ENCODE measurements at places on chromosomes 12 and 14. TPM values are rescaled to one million over a fixed set of nuclear protein-coding genes. Genes with fewer than 3 reads are reported as not detected.

DNA sequence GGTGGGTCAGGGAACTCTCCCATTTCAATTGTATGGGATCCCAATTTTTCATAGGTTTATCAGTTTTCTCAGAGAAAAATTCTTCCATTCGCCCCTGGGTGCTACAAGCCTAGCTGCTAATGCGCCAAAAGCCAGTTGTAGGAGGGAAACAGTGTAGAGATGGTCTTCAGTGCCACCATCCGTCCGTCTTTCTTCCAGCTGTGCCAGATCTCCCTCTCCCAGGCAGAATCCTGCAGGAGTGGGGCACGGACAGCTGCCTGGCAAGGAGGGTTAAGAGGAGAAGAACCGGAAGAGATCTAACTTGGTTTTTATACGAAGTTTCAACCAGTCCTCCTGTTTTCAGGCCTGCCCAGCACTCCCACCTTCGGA is 38.9 kb upstream of the FUT8 start:
- no peak for DNase-seq

GRCh38 chr14:100677554-100678468 is 48.9 kb upstream of the DLK1 start:
- DNase-seq = no peak

DNA sequence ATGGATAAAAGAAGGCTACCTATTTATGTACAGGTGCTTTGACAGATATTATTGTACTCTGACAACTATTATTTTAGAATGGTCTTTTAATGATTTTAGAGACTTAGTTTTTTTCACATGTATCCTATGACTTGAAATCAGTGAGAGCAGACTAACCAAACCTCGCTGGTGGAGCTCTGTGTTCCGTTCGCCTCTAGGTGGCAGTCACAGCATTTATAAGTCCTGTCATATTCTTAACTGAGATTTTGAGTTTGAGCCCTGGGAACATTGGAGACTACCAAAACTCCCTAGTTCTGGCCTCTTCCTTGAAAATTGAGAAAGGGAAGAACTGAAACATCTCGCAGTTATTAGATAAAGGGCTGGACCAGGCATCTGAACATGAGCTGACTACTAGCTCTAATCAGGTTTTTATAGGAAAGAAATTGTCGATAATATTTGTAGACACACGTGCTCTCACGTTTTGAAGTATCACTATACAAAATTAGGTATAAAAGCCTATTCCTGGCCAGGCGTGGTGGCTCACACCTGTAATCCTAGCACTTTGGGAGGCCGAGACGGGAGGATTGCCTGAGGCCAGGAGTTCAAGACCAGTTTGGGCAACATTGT is 48.3 kb downstream of the TTLL5 start:
- DNase-seq = peak; percentile 48

USP44 gene
- total RNA-seq = not detected

EXOC3L4 gene
- total RNA-seq = 0.98 TPM

DNA sequence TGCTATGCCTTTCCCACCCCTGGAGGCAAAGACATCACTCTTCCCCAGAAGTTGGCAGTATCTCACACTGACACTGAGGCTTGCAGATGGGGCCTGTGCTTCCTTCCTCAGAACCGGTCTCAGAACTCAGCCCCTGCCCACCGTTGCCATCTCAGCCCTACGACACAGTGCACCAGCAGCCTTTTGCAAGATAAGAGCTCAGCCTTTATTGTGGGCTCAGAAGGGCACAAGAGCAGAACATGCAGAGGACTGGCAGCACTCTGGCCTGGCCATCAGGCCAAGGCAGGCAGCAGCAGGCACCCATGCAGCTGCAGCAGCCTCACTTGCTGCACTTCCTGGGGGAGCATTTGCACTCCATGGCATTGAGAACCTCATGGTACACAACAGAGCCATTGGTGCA is 3.6 kb upstream of the ANO2 start:
- DNase-seq = no peak

SLC17A8 gene
- total RNA-seq = not detected

DNA sequence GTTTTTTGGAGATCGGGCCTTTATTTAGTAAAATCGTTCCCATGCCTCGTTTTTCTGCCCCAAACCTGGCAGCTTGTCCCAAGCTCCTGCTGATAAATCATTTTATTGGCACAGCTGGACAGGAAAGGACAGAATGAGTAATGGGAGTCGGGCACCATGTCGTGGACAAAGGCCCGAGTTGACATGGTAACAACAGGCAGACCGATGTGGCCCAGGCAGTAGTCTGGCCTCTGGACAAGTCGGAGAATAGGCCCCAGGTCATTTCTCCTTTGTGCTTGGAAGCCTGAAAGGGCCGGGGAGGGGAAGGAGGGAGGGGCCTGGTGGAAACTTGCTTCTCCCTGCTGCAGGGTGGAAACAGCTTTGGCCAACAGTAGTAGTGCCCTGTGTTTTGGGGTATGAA is 234.9 kb downstream of the SUDS3 start:
- DNase-seq = no peak

PLEKHG7 gene
- total RNA-seq = not detected

SLC39A9 gene
- total RNA-seq = 56.4 TPM

GRCh38 chr12:93183940-93184671 is 193.6 kb upstream of the NUDT4 start:
- DNase-seq = no peak

FOXN4 gene
- not detected for total RNA-seq

DNA sequence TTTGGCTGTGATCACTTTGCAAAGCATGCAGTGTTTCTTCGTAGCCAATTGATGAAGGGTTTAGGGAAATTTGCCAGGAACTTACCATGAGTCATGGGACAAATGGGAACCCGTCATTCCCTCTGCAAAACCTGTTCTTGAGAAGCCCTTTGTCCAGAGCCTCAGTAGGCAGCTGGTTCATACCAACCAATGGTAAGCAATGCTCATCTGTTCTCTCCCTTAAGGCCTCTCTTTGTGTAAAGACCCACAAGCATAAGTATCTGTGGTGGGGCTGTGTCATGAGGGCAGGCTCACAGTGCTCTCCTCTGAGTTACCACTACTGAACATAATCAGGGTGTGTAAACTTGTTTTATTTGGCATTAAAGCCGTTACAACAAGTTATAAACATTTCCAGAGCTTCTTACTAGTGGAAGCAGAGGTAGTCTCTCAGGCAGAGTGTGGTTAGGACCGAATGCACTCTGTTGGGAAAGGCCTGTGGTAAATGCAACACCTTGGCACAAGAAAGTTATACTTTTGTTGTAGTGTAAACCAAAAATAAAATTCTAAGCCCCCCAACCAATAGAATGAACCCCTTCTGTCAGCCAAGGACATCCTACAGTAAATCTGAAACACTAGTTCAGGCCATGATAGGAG is 119.8 kb downstream of the SINHCAF start:
- DNase-seq = no peak

DNA sequence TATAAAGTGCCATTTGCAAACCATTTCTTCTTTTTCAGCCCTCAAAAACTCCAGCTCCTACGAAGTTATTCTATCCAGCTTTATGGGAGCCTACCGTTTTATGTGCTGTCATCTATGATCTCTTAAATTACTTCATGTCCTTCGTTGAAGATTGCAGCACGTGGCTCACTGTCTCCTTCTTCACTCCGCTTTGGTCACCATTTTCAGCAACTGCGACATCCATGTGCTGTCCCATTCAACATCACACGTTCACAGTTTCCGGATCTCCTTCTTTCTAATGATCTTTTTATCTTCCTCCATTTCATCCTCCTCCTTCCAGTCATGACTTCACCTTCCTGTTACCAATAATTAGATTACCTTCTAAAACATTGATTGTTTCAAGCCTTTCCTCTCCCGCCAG is 143.3 kb upstream of the KRAS start:
- no peak for DNase-seq

CLEC4A gene
- total RNA-seq = not detected

RIPK3 gene
- not detected for total RNA-seq

GRCh38 chr12:47634127-47634526 is 71.7 kb downstream of the RPAP3 start:
- DNase-seq = no peak

FOXA1 gene
- total RNA-seq = not detected

DNA sequence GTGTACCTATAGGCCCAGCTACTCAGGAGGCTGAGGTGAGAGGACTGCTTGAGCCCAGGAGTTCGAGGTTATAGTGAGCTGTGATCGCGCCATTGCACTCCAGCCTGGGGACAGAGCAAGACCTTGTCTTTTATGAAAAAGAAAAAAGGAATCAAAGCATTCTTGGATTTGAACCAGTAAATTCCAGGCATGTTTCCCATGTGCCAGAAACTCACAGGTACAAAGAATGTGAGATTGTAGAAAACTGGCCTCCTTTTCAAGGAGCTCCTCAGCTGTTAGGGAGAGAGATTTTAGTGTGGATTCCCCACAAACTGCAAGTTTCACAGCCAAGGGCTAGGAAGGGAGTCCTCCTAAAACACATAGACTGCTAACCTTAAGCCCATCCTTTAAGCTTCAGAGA is 95.0 kb downstream of the FOXN4 start:
- DNase-seq = no peak

DNA sequence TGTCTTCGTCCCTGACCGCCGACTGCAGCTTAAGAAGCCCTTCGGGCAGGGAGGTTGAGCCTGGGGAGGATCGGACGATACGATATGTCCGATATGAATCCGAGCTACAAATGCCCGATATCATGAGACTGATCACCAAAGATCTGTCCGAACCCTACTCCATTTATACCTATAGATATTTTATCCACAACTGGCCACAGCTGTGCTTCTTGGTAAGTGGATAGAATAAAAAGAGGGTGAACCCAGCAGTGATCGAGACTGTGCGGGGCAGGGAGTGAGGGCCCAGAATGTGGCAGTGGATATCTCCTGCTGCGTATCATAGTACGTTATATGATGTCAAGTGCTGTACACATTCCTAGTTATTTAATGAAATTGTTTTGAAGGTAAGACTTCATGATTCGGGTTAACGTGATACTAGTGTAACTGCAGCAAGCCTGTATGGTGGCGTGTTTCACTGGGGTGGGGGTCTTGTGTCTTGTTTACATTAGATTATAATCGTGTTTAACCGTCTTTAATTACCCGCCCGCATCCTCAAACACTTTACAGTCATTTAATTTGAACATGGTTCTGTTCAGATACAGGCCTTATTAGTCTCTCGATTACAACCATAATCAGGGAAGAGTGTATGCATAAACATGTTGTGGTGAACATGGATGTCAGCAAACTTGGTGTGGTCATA is 1.3 kb downstream of the NAA30 start:
- no peak for DNase-seq

RNASE3 gene
- not detected for total RNA-seq

DNA sequence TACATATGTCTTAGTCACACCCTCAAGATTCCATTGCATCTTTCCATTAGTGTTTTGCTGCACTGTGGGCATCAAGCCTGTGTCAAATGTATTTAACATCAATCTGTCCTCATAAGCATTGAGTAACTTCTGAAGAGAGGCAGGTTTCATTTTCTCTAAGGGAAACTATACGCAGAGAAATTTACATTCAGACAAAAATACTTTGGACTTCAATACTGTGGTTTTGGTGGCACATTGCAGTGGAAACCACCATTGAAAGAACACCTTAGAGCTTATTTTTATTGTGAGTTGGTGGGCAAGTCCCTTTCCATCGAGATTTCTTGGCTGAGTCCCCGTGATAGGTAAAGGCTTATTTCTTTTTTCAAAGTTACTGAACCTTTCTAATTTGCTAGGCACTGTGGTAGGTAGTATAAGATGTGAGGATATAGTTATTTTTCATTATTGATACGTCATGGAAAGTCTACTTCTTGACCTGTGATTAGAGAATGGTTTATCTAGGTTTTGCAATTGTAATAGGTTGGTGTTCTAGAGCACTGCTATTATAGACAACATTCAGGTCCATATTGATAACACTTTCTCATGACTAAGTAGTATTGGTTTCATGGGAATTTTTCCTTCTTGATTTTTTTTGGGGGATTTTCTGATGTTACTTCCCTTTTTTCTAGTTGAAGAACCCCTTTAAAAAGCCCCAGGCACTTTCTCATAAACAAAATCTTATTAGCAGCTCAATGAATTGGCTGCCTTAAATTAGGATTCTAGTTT is 81.9 kb downstream of the CFAP54 start:
- no peak for DNase-seq

GRCh38 chr14:56118611-56119181 is 485 bp downstream of the PELI2 start:
- no peak for DNase-seq

SLC7A8 gene
- not detected for total RNA-seq

DNA sequence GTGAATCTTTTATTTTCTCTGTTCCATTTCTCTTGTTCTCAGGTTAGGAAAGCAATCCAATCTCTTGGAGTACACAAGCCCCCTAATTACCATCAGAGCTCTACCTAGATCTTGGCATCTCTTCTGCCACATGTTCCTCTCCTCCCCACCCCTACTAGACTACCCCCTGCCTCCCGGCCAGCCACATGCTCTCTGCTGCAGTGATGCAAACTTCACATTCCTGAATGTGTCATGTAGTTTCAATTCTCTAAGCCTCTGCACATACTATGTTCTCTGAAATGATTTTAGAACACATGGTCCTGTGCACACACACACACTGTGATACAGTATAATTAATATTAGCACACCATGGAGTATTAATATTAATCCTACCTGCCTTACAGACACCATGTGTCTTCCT is 104.6 kb downstream of the EFCAB11 start:
- DNase-seq = no peak

GRCh38 chr14:21408147-21408546 is 24.3 kb upstream of the SUPT16H start:
- no peak for DNase-seq

GALNT9 gene
- total RNA-seq = 14.1 TPM

DNA sequence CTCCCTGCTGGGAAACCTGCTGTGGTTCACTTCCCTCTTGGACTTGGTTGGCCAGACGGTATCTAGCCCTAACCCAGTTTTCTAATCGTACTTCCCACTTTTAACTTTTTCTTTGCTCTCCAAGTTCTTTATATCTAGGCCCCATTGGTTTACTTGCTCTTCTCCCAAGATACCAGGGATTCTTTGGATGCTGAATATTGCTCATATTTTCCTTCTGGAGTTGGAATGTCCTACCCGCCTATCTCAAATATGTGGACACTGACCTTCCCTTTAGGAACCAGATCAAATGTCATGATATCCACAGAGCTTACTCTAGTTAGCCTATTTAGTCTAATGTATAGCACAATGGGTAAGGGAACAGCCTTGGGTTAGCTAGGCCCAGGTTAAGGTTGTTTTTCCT is 228.6 kb downstream of the DACT1 start:
- DNase-seq = no peak

PGAM5 gene
- total RNA-seq = 66.6 TPM

DNA sequence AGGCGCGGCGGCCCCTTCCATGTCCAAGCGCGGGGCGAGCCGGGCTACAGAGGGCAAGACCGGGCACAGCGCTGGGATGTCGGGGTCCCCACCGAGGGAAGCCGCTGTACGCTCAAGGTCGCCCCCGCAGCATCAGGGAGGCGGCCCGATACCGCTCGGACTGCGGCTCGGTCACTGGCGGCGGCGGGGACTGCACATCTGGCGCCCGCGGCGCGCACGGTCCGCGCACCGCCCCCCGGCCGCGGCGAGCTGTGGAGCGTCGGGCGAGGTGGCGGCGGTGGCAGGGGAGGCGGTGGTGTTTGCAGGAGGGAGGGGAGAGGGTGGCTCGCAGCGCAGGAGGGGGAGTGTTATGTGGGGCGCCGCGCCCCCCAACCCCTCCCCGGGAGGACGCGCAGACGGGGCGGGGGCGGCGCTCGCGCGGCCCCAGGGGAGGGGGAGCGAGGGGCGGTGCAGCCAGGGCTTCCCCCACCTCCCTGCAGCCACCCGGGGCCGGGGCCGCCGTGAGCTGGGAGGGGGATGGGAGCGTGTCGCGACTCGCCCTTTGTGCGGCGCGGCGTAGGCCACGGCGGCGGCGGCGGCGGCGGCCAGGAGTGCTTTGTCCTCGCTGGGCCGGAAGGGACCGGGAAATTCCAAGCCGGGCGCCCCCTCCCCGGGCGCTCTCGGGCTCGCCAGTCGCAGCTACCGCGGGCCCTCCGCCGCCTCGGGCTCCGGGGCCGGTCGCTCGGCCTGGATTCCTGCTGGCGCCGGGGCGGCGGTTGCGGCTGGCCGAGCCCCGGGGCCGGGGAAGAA is at the start of gene NUAK1:
TSS of gene NUAK1 (minus strand) at position 322 of the 789 bp plus-strand sequence. CDS start at position 21, 301 bp downstream.
- DNase-seq = peak; percentile 72
